ENCODE measurements at places on chromosomes 2 and 18.

DNA sequence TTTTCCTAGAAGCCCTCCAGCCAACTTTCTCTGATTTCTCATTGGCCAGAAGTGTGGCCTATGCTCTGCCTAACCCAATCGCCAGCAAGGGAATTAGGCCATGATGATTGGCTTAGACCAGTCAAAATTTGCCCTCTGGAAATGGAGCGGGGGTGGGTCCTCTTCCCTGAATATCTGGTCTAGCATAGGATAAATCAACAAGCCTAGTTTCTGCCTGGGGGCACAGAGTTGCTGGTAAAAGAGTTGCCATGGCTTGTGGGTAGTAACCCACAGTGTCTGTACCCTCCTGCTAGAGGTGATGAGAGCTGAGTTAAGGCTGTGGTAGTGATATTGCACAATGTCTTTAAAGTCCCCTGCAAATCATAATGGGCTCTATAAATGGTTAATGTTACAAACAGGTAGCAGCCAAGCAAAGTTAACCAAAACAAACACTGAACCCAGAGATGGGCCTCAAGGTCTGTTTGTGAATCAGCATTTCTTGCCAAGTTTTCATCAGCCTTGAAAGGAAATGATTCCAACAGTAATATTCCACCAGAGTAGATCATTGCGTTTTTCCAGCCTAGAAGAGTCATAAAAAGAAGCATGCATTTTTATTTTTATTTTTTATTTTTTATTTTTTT, 19.3 kb downstream of the GALM start:
- DNase-seq = no peak

DNA sequence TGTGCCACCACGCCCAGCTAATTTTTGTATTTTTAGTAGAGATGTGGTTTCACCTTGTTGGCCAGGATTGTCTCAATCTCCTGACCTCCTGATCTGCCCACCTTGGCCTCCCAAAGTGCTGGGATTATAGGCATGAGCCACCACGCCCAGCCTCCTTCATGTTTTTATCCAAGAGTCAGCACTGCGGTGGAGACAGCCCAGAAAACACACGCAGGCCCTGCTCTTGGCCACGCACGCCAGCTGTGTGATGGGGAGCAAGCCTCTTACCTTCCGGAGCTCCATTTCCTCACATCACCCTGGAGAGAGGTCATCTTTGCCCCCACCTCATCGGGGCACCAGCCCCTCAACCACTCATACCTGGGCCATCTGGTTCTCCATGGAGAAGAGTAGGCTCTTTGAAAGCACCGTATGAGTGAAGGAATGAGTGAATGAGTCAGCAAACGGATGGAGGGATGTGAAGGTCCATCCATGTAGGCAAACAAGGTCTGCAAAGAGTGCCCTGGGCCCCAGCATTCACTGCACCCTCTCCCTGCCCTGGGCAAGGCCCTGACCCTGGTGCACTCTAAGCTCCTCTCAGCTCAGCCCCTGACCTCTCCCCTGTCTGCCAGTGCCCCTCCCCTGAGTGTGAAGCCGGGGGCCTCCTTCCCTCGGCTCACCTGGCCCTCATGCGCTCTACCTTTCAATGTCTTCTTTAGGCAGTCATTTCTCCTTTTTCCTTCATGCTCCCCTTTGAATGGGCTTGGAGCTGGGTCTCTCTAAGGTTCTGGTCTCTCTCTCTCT, 7.4 kb downstream of the GYPC start:
- no peak for DNase-seq

DNA sequence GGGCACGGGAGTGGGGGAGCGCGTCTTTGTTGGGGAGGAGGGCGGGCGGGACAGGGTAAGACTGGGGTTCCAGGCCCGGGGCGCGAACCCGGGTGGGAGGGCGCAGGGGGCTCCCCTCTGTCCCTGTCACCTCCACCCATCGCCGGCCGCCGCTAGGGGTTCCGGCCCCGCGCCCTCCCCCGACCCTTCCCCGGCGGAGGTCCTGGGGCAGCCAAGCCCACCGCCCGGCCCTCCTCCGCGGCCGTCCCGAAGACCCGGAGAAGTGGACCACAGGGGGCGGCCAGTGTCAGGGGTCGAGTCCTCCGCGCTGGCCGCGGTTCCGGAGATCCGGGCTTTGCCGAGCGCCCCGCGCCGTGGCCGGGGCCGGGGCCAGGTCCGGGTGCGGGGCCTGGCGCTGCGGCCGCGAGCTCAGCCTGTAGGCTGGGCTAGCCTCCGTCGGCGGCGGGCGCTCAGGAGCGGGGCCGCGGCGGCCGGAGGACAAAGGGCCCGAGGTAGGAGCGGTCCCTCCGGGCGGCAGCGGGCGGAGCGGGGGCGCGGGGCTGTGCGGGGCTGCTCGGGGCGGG, 16.6 kb upstream of the E2F6 start:
- no peak for DNase-seq

- no peak for DNase-seq
Measured at GRCh38 chr2:214652473-214652872, 157.0 kb downstream of the BARD1 start.

GRCh38 chr18:73563345-73563744, 584.3 kb downstream of the FBXO15 start:
- DNase-seq = no peak

DNA sequence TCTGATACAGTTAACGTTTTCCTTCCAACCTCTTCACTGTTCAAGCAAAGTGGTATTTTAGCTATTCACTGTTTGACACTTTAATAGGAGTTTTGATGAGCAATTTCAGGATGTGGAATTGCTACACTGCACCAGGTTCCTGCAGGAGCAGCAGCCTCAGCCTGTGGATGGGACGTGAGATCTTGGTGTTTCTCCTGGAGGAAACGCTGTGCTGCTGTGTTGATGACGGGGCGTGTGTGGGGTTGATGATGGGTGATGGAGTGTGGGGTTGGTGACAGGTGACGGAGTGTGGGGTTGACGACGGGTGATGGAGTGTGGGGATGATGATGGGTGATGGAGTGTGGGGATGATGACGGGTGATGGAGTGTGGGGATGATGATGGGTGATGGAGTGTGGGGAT, 98.9 kb downstream of the RTP5 start:
- no peak for DNase-seq

DNA sequence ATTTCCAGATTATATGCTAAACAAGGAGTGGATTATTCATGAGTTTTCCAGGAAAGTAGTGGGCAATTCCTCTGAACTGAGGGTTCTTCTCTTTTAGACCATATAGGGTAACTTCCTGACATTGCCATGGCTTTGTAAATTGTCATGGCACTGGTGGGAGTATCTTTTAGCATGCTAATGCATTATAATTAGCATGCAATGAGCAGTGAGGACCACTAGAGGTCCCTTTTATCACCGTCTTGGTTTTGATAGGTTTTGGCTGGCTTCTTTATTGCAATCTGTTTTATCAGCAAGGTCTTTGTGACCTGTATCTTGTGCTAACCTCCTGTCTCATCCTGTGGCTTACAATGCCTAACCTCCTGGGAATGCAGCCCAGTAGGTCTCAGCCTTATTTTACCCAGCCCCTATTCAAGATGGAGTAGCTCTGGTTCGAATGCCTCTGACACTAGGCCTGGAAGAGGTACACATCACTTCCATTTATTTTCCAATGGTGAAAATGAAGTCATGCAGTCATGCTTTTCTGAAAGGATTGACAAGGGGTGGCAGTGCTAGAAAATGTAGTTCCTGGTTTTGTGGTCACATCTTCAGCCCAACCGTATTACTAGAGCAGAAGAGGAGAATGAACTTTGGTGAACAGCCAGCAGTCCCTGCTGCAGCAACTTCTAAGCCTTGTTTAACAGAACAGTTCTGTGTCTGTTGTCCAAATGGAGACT, 26.6 kb upstream of the ITGA4 start:
- no peak for DNase-seq

- no peak for DNase-seq
Measured at GRCh38 chr2:127893494-127893893, 7.7 kb upstream of the AMMECR1L start.

DNA sequence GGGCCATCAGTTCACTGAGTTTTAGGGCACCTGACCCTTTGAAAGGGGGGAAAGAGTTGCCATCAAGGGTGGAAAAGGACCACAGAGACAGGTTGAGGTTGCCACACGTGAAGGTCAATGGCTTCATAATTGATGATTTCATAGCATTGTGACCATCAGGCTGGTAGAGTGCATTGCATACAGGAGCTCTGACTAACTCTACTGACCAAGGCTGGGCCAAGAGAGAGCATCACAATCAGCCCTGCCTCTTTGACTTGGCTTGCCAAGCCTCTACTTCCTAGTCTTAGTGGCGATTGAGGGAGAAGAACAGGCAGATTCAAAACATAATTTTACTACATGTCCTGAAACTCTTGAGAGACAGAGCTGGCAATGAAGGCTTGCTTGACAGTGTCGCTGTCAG, 5.8 kb upstream of the TNP1 start:
- no peak for DNase-seq

DNA sequence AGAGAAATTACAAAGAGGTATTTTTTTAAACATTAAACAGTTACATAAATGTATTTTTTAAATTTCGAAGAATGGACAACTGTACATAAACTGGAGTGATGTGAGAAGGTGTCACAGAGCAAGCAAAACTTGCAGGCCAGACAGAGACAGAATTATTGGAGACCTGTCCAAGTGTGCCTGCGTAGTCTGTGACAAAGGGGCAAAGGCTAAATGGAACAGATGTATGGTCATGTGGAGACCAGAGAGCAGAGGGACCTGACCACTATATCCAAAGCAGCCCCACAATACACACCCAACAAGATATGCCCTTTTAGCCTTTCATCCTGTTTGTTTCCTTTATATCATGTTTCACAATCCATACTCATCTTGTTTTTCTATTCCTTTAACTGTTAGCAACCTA, 225.3 kb upstream of the VWC2L start:
- no peak for DNase-seq

GRCh38 chr18:74063023-74063422, 84.6 kb downstream of the FBXO15 start:
- no peak for DNase-seq

GRCh38 chr2:75607400-75607798, 39.2 kb upstream of the MRPL19 start:
- DNase-seq = no peak

- no peak for DNase-seq
Measured at GRCh38 chr18:26103579-26103978, 13.2 kb upstream of the SS18 start.

- no peak for DNase-seq
Measured at GRCh38 chr2:99762714-99763113, 272.9 kb upstream of the REV1 start.

GRCh38 chr18:42274488-42275137, 319.6 kb downstream of the PIK3C3 start:
- DNase-seq = no peak

DNA sequence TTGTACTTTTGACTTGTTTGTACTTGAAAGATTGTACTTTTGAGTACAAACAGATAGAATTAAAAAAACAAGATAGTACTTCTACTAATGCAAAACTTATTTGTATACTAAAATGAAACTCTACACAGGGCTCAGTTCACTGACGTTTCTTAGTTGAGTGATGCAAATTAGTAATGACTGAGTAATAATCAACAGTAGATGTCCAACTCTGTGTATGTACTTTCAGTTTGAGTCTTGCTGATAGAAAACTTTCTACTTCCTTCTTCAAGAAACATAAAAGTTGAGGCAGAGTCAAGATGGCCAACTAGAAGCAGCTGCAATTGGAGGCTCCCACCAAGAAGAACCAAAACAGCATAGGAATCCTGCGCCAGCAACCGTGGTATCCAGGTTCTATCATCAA, 585.0 kb downstream of the NR4A2 start:
- DNase-seq = no peak

- DNase-seq = no peak
Measured at GRCh38 chr2:170895023-170895757, 33.9 kb upstream of the GORASP2 start.

DNA sequence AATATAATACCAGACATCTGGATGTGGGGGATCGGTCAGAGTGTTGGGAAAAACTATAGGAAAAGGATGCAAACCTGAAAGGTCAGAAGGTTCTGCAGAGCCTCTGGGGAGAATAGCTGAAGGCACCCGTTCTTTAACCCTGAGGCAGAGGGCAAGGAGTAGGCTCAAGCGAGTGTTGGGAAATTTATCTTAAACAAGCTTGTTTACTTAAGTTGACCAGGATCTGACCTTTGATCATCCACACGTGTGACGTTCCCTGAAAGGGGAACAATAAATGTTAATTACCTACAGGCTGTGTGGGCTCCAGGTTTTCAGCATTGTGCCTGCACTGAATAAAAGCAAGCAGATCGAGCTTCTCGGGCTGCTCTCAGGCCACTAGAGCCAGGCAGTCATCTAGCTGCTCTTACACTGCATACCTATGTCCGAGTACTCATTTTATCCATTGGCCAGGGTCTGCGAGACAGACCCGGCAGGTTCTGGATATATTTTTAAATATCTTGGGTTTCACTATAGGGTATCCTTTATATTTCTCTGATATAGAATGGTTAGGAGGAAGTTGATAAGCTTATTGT, 400.6 kb upstream of the CHST9 start:
- no peak for DNase-seq

DNA sequence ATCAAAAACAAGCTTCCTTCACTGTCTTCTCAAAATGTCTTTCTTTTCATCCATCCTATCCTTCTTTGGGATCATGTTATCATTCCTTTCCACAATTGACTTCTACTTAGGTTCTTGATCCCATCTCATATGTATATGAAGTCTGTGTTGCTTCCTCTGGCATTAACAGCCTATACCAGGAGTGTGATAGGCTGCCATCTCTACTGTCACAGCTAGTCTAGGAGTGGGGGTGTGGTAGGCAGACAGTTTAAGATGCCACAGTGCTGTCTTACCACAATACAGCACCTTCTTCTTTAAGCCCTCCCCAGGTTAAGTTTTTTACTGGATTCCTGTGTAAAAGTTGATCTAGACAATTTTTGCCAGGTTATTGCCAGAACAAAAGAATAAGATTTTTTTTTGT, 3.7 kb upstream of the HTR2B start:
- no peak for DNase-seq

DNA sequence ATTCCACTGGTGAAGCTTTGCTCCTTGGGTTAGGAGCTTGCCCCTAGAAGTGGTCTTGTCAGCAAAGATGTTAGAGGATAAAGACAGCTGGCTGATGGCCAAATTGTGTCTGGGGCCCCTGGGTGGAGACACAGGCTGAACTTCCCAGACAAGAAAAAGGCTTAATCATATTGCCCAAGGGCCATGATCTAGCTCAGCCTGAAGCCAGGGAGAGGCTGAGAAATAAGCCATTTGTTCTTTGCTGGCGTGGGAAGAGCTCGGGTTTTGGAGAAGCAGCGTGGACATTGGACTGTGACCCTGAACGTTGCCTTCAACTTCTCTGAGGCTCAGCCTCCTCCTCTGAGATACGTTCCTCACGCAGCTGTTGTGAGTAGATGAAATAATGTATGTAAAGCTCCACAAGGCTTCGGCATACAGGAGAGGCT, 153.0 kb downstream of the ZFP36L2 start:
- no peak for DNase-seq

- DNase-seq = no peak
Measured at GRCh38 chr2:221606424-221606823, 34.3 kb upstream of the EPHA4 start.

All from stimulated activated CD8-positive, alpha-beta memory T cell treated with anti-CD3 and anti-CD28 coated beads, Interleukin-12 subunit alpha, Interleukin-12 subunit beta, amount 100 ng/mL, for 4 hours (primary cell).